HT1080 (cell line): ENCODE measurements at places on chromosomes 2 and 18.

DNA sequence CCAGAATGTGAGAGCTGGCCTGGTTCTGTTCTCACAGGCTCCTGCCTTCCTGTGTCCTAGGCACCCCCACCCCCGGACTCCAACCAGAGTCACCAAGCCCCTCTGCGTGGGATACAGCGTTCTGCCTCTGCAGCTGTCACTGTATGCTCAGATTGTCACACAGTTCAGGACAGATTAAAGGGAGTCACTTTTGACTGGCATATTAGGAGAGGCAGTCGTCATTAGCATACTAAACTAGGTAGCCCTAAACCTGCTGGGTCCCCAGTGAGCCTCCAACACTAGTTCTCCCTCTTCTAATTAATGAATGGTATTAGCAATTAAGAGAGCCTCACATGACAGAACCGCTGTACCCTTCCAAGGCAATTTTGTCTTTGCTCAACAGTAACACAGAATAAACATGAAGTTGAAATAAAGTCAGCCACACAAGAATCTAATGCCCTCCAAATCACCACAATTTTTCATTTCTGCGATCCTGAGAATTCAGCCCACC is 340.2 kb downstream of the CMPK2 start:
- DNase-seq, result no peak

DNA sequence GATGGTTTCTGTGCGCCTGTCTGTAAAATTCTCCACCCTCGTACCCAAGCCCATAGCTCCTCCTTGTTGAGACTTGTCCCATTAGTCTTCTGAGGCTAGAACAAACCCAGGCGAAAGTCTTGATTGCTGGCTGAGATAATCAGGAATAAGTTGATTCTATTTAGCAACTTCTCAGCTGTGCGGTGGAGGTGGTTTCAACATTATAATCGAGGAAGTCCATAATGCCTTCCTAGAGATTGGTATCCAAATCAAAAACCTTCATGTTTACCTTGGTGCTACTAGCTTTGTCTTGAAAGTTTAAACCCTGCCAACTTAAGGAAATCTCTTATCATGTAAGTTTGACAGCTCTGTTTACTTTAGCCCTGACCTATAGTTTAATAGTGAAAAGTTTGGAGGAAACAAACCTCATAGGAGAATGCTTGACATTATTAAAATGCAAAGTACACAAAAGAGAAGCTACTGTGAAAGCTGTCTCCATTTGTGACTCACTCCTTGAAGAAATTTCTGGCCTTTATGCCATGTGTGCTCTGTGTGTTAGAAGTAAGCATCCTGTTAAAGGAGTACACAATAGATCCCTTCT is 36.6 kb upstream of the DSC1 start:
- DNase-seq, result peak; percentile 34

- DNase-seq, result no peak
These were observed 9.1 kb downstream of the ERICH2 start for GRCh38 chr2:170779304-170779703.

GRCh38 chr2:152391318-152391717 is 56.3 kb downstream of the FMNL2 start:
- no peak for DNase-seq

DNA sequence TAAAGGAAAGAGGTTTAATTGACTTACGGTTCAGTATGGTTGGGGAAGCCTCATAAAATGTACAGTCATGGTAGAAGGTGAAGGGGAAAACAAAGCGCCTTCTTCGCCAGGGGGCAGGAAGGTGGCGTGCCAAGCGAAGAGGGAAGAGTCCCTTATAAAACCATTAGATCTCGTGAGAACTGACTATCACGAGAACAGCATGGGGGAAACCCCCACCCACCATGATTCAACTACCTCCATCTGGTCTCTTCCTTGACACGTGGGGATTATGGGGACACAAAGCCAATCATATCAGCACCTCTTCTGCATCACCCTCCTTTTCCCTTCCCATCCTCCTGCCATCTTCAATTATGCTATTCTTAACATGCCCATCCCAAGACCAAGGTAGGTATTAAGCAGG is 29.9 kb upstream of the TANK start:
- DNase-seq, result no peak

GRCh38 chr2:39665811-39666490 is at the start of gene TMEM178A:
Gene TMEM178A (plus strand): TSS chr2:39665917. CDS start chr2:39665975, 58 bp downstream.
- DNase-seq, result no peak

DNA sequence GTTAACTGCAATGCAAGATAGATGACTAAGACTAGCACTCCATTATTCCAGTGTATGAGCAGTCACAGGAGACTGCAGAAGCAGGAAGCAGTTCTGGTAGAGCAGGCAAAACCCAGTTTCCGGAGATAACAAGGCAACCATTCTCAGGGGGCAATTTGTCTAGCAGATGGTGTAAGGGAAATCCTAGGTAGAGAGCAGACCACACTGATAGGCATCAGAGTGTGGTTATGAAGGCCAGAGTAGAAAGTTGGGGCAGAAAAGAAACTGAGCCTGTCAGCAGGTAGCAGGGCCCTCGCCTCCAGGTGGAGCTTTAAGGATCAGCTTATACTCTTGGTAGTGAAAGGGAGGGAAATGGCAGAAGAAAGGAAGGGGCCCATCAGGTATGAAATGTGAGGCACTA is 164.4 kb downstream of the PDE11A start:
- peak; percentile 64 for DNase-seq

DNA sequence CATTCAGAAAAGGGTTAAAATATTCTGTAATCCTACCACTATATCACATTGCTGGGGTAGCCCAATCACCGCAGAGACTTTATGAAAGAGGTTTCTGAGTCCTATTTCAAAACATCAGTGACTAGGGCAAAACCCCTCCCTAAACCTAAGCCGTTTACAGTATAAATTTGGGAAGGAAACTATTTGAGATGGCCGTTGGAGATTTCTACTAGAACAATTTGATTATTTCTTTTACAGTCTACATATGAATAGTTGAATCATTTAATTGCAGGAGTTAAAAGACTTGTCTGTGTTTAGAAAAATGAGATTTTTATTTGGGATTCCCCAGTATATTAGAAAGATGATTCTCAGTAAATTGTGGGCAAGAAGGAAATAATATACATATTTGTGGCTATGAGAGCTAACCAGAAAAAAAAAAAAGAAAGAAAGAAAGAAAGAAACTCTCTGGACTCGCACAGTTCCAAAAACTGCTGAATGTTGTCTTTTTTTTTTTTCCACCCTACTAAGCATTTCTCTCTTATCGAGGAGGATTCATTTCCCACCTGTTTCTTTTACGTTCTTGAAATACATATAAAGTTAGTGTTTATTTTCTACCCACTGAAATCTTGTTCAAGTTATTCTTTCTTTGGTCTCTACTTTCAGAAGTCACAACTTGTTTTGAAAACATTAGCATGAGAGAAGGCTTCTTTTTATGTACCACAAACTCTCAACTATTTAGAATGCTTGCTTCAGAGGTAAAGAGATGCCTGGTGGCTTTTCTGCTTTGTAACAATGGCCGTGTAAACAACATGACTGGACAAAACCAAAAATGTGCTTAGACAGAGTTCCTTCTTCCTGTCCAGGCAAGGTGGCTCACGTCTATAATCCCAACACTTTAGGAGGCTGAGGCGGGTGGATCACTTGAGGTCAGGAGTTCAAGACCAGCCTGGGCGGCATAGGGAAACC is 65.9 kb downstream of the BCL2 start:
- DNase-seq, result peak; percentile 37
